Right renal cortex interstitium (tissue), 3 donors: ENCODE measurements at places on chromosomes 4 and X. TPM values are rescaled to one million over a fixed set of nuclear protein-coding genes. Genes with fewer than 3 reads are reported as not detected.

The ABLIM2 gene
- polyA plus RNA-seq: 6.9 TPM

The PITX2 gene
- polyA plus RNA-seq: 2.3 TPM

The SLC6A14 gene
- polyA plus RNA-seq: 0.24 TPM

The ARHGAP36 gene
- polyA plus RNA-seq: 0.13 TPM

The PNPLA4 gene
- polyA plus RNA-seq: 27.0 TPM
